Large intestine (tissue), 12 donors: ENCODE measurements at places on chromosomes 4 and X.

GRCh38 chr4:10622728-10623127 is 61.8 kb downstream of the CLNK start:
- no peak for DNase-seq

GRCh38 chr4:80073473-80074008 is 512 bp upstream of the ANTXR2 start:
- no peak for DNase-seq

GRCh38 chr4:2423066-2423465 is 4.3 kb downstream of the CFAP99 start:
- DNase-seq = no peak

DNA sequence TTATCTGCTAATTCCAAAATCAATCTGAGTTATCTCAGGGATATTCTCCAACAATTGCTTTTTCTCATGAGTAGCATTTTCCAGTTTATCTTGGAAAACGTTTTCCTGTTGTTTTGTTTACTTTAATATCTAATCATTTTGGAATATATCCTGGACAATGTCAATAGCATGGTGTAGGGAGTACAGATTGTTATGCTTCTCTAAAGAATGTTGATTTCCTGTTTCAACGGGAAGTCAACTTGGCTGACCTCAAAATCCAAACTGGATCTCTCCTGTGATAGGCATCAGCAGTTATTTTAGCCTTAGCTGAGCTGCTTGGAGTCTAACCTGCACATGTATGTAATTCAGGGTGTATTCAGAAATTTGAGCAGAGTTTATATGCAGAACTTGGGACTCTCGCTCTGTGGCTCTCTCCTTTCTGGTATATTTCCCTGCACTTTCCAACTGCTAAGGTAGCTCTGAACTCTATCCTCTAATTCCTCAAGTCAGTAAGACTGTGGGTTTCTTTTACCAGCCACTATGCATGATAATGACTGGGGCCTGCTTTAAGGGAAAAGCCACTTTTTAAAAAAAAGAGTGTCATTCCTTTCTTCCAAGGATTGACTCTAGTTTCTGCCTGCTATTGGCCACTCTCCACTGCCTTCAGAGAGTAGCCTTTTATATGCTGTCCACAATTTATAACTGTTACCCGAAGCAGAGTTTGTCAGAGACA is 7.7 kb downstream of the PRSS48 start:
- no peak for DNase-seq

DNA sequence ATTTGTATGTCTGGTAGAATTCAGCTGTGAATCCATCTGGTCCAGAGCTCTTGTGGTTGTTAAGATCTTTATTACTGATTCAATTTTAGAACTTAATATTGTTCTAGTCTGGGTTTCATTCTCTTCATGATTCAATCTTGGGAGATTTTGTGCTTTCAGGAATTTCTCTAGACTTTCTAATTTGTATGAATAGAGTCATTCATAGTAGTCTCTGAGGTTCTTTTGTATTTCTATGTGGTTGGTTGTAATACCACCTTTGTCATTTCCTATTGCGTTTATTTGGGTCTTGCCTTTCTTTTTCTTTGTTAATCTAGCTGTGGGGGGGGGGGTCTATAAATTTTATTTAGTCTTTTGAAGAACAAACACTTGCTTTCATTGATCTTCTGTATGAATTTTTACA is 824.8 kb upstream of the GALNTL6 start:
- DNase-seq = no peak

DNA sequence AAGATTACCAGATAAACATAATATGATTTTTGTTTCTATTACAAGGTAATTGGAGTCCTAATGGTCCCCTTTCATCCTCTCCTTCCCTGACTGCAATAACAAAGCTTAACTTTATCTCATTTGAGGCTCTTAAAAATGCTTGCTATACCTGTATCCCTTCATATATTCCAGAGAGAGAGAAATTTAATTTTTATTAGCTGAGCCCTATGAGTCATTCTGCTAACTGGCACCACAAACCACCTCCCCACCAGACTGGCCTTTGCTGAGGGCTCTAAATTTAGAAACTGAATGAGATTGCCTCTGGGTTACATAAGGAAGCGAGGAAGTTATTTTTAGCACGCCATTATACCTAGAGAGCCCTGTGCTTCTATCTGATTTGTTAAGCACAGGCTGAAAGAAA is 27.4 kb downstream of the CBLL2 start:
- peak; percentile 1 for DNase-seq

- no peak for DNase-seq
Measured at GRCh38 chr4:110627977-110628662, 5.2 kb upstream of the PITX2 start.

- DNase-seq = peak; percentile 62
Measured at GRCh38 chr4:82865592-82865991, 25.4 kb downstream of the SEC31A start.

DNA sequence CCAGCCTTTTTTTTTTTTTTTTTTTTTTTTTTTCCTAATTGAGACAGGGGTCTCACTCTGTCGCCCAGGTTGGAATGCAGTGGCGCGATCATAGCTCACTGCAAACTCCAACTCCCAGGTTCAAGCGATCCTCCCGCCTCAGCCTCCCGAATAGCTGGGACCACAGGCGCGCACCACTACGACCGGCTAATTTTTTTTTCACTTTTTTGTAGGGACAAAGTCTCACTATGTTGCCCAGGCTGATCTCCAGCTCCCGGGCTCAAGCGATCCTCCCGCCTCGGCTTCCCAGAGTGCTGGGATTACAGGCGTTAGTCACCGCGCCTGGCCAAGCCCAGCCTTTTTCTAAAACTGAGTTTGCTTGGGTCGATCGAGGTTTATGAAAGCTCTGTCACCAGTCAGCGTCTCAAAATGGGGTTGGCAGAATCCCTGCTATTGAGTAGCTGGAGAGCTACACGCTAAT is 1.3 kb upstream of the OTUD5 start:
- peak; percentile 30 for DNase-seq

DNA sequence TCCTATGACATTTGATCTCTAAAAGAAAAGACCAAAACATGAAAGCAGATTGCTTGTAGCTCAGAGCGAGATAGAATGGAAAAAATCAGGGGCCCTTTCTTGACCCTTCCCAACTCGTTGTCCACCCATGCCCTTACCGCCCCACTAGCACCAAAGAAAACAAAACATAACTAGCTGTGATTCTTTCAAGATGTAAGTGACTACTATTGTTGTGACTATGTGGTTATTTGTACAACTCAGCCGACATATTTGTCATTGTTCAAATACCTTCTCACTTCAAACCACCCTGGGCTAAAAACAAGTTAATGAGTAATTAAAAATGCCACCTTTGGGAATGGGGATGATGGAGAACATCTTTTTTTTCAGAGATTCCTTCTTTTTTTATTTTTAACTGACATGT is 171.2 kb upstream of the GPC4 start:
- no peak for DNase-seq

DNA sequence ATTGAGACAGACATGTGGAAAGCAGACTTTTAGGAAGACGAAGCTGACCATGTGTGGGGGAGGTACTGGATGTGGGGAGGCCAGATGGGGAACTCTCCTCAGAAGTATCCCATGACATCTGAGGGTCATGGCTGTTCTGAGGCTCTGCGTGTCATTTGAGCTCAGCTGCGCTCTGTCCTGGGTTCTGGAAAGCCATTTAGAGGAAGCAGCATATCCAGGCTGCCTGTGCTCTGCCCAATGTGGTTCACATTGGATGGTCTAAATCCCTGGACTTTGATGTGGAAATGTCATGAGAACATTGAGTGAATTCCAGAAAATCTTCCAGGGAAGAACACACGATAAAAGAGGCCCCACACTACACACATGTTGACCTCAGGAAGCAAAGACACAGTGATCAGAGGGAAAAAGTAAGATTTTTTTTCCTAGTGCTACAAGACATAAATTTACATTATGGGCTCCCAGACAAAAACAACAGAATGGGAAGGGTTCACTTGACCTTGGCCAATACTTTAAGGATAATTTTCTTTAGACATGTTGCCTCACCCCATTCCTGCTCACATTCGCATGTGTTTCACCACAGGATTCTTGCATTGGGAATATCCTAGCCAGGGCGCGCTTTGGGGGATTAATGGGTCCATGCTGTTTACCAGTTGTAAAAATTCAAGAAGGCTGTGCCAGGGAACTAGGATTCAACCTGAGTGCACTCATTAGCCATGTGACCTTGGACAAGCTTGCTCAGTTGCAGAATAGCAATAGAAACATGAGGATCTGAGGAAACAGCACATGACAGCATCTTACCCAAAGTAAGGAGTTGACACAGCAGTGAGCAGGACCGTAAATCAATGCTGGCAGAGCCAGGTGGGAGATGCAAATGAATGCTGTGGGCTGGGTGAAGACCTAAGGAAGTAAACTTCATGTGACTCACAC is 73.2 kb upstream of the C1QTNF7 start:
- DNase-seq = no peak

GRCh38 chr4:96164814-96165351 is 325.0 kb downstream of the PDHA2 start:
- no peak for DNase-seq

DNA sequence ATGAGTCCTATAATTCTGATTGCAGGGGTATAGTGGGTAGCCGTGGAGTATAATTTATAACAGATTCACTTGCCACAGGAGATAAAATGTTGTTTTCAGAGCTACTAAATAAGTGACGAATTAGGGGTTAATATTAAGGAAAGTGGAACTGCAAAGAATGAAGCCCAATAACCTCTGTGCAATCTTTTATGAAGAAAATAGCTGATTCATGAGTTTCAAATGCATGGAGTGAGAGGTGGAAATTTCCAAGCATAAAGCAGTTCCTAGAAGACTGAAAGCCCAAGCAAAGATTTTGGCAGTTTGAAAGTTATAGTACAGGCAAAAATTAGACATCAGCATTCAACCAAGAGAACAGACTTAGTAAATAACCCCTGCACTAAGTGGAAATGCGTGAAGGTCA is 1782.4 kb upstream of the PCDH10 start:
- no peak for DNase-seq

GRCh38 chr4:72314869-72315268 is 254.2 kb downstream of the ADAMTS3 start:
- DNase-seq = peak; percentile 1

DNA sequence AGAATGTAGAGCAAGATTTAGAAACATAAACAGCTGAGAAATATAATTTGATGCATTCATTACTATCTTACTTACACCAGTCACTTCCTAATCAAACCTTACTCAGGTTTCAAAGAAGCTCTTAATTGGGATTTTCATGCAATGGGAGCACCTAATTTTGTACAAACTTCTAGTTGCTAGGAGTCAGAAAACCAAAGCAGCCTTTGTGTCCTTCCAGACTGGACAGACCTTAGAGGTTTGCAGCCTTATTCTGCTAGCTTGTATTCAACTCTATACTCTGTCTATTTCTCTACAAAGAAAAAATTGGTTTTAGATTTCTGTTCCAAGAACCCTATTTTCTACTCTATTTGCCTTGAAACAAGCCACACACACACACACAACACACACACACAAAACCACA is 19.4 kb downstream of the GABRA2 start:
- DNase-seq = no peak

DNA sequence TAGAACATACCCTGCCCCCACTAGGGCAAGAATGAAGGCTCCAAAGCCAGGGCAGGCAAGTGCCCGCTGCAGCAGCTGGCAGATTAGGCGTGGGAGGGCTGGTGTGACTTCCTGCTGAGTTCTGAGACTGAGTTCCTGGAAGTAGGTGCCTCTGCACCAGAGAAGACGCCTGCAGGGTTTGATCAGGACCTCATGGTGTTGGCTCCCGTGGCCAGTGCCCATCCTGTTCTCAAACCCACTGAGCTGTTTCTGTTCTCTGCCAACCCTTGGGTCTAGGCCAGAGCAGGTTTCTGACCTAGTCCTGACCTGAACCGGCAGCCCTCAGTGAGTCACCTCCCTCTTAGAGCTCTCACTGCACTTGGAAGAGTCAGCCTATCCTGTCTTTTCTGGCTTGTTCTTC is 220.7 kb downstream of the HS6ST2 start:
- DNase-seq = no peak

- no peak for DNase-seq
Measured at GRCh38 chr4:955161-955921, 18.0 kb downstream of the DGKQ start.

GRCh38 chr4:172514011-172514410 is 654.6 kb upstream of the GALNT7 start:
- DNase-seq = no peak

- DNase-seq = no peak
Measured at GRCh38 chrX:138349351-138349750, 362.2 kb downstream of the FGF13 start.

- DNase-seq = no peak
Measured at GRCh38 chr4:154485127-154485773, 6.3 kb downstream of the DCHS2 start.

DNA sequence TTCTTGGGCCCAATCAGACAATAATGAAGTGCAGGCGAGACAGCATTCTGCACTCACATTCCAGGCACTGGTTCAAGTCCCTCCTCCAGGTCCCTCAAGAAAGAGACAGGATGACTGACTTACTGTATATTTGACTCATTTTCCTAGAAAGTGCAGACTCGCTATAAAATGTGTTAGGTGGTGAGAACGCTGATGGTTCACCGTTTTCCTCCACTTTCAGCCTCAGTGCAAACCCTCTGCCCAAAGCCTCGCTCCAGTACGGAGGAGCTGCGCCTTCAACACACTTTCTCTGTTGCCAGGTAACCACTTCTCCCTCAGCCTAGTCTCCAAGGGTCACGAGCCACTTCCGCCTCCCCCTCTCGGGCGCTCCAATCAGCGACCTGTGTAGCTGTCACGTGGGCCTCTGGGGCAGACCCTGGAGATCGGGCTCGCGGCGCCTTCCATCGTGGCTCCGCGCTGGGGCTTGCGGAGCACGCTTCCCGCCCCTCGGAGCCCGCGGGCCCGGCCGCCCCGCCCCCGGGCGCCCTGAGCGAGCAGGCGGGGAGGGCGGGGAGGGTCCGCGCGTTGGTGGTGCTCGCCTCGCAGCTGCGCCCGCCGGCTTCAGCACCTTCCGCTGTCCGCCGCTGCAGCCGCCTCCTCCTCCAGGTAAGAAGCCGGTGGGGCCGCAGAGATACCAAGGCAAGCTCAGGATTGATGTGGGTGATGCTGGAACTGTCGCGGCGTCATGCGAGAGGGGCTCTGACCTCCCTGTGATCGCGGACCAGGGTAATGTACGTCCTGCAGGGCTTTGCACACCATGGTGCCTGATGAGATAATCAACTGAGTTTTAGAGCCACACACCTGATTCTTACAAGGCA is at the start of gene WDR17:
WDR17 (plus strand) TSS at position 407 of the 857 bp plus-strand sequence. CDS start 45,740 bp downstream, outside the sequence.
- DNase-seq = peak; percentile 81

DNA sequence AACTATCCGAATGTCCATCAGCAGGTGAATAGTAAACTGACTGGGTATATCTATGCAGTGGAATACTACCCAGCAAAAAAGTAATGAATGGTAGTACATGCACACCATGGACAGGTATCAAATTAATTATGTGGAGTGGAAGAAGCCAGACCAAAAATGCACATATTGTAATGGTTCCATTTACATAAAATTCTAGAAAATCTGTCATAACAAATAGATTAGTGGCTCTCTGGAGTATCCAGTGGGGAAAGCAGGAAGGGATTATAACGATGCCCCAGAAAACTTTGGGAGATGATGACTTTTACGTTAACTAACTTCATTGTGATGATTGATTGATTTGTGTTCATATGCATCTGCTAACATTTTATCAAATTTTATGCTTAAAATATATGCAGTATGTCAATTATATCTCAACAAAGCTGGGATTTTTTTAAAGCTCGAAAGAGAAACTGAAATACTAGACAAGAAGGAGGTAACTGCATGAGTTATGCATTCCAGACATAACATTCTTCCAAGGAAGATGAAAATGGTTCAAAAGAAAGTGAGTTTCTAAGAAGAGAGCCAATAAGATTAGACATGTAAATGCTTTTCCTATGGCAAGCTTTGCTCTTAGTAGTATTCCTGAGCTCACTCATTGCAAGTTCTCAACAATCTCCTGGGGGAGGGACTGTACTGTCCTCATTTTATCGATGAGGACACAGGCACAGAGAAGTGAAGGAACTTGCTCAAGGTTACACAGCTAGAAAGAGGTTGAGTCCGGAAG is 58.6 kb upstream of the MSX1 start:
- DNase-seq = no peak
